ENCODE measurements at places on chromosomes 4 and X.

DNA sequence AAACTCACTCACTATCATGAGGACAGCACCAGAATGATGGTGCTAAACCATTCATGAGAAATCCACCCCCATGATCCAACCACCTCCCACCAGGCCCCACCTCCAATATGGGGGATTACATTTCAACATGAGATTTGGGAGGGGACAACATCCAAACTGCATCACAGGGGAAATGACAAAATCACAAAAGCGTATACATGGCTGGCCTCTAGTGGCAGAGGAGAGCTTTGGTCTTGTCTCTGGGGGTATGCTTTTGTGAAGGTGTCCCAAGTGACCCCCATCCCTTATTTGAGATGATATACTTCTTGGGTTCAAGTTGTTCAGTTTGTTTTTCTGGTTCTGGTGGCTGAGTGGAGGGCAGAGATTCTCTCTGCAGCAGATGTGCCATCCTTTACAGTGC lies 8.5 kb upstream of the SETD7 start:
- no peak for DNase-seq

DNA sequence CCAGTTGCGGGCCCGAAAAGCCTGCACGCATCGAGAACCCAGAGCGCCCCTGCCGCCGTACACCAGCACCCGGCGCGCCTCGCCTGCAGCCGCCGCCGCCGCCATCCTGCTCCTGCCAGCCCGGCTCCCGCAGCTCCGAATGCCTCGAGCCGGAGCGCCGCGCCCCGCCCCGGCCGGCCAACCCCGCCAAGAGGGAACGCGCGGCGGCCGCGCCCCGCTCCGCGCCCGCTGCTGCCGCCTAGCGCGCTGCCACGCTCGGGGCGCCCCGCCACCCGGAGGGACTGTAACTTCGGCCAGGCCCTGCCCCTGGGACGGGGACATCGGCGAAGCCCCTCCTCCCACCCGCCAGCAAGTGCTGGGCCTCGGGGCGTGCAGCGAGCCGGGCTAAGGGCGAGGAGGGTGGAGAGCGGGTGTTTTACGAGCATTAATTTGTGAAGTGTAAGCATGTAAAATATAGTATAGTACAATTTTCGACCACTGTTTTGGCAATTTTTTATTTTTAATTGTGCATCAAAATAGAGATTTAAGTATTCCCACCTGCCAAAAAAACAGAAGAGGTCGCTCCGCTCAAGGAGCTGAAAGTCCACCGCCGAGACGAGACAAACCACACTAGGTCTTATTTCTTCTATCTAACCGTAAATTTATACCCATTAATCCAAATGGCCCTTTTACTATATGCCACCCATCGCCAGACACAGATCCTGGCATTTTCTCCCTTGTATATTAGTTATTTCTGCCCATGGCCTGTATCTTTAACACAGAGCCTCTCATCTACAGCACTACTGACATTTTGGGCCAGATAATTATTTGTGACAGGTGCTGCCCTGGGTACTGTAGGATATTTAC lies at the start of gene QDPR:
TSS of gene QDPR (minus strand) at position 141 of the 846 bp plus-strand sequence. CDS start at position 105, 36 bp downstream.
- DNase-seq = peak; percentile 77

DNA sequence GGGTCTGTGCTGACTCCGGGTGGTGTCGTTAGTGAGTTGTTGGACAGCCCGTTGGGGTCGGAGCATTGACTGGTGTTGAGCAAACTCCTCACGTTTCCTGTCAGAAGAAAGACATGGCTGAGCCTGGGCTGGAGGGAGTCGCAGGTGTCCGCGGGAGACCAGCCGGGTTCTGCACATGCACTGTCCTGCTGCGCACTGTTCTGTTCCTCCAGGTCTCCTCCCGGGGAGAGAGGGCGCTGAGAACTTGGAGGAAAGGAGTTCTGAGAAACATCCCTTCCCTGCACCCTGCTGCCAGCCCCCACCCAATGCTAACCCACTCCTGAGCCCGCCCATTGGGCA lies 1.1 kb downstream of the ZNF141 start:
- no peak for DNase-seq

DNA sequence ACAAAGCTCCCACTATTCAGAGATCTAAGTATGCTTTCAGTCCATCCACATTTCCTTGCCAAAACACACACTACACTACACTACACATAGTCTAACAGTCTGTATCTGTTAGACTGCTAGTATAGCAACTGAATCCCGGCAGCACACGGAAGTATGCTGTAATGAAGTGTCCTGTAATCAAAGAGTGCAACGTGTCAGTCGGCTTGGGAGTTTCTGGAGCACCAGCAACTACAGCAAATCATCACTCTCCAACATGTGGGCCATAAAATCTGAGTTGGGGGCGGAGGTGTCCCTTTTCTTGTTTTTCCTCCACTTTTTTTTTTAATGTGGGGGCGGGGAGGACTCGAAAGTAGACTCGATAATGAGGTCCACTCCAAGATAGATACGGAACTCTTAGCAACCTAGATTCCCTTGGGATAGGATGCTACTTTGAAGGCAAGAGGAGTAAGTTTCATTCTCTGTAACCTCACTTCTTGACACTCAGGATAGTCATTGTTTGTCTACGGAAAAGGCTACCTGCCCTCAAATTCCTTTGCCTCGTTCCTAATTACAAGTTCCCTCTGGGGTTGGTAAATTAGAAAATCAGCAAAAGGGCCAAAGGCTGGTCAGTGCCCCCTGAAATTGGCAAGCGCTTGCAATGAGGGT lies 722 bp downstream of the SLC10A7 start:
- DNase-seq = peak; percentile 20

GRCh38 chrX:153921511-153922446 lies 4.3 kb downstream of the ARHGAP4 start:
- DNase-seq = no peak

DNA sequence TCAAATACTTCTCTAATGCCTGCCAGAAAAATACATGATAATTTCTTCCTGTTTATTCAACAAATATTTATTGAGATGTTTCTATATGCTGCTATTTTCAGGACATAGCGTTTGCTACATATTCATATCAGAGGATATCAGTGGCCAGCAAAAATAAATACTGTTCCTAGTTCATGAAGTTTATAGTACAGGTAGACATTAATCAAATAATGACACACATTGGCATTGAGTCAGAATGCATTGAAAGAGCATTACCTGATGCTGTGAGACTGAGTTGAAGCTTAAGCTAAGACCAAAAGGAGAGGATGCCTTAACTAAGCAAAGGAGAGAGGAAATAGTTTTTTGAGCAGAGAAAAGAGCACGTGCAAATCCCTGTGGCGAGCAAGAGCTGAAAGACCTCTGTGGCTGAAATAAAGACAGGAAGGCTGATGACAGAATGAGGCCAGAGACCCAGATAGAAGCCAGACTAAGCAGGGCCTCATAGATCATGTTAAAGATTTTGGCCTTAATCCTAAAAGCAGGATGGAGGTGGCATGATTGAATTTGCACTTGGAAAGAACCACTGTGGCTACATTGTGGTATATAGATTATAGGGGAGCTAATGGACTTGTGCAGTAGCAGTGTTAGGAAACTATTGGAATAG lies 36.2 kb downstream of the FAM241A start:
- no peak for DNase-seq

GRCh38 chr4:166293556-166293955 lies 420.5 kb downstream of the TLL1 start:
- no peak for DNase-seq

DNA sequence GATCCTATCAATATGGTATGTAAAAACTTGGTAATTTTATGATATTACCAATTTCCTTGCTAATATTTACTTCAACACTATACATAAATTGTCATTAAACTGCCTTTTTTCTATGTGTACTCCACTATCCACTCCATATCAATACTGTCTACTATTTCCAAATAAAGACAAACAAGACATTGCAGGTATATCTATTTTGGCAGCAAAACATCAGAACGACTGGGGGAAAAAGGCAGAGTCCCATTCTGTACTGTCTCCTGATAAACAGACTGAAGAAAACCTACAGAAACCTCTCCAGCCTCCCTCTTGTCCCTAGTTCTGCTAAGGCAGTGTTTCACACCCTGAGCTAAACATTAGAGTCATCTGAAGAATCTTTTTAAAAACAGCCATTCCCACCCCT lies 96.6 kb downstream of the ATRX start:
- no peak for DNase-seq

GRCh38 chr4:14862891-14863290 lies 139.4 kb upstream of the CPEB2 start:
- peak; percentile 8 for DNase-seq

GRCh38 chr4:86908251-86908657 lies 16.0 kb upstream of the C4orf36 start:
- DNase-seq = no peak

- DNase-seq = no peak
Measured at GRCh38 chr4:4720646-4721045, 138.8 kb upstream of the MSX1 start.

- peak; percentile 59 for DNase-seq
Measured at GRCh38 chrX:40108959-40109287, 11.2 kb upstream of the BCOR start.

GRCh38 chrX:137171626-137172025 lies 137.8 kb upstream of the GPR101 start:
- DNase-seq = no peak

- DNase-seq = no peak
Measured at GRCh38 chr4:184238072-184238745, 20.5 kb upstream of the ENPP6 start.

DNA sequence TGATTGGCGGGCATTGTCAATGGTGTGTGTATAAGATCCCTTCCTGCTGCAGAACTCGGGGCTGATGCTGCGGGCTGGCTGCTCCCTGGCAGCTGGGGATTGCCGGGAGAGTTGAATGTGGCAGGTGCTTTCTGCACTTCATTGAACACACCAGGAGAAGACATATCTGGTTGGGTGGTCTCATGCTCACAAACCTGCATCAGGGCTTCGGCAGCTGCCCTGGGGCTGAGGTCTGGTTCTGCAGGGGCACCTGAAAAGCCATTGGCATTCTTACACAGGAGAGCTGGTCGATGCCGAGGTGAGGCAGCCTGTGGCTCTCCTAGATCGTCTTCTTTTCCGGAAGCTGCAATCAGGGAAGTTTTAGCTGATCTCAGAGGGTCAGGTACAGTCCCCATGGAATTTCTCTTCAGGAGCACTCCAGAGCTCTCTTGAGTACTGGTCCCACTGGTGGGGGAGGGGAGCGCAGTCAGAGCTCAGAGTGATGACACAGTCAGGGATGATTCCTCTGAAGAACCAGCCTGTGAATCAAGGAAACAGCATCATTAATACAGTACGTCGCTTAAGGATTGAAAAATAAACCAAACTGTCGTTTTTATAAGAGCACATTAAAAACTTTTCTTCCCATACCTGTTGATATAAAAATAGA lies 57.8 kb downstream of the GPRIN3 start:
- peak; percentile 15 for DNase-seq

DNA sequence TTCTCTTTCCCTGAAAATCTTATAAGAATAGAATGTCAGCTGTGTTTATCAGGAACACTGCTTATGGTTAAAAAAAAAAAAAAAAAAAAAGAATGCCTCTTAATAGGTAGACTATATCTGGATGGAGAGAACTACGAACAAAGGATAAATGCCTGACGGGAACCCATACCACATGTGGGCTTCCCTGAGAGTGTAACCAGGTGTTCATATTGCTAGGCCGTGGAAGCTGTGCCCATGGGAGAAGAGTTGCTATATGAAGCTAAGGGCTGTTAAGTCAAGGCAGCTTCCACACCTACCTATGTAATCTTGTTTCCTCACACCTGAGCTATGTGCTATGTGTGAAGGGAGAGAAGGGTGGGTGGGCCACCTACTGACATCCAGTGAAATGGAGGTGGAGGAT lies 27.3 kb downstream of the TMEM184C start:
- no peak for DNase-seq

DNA sequence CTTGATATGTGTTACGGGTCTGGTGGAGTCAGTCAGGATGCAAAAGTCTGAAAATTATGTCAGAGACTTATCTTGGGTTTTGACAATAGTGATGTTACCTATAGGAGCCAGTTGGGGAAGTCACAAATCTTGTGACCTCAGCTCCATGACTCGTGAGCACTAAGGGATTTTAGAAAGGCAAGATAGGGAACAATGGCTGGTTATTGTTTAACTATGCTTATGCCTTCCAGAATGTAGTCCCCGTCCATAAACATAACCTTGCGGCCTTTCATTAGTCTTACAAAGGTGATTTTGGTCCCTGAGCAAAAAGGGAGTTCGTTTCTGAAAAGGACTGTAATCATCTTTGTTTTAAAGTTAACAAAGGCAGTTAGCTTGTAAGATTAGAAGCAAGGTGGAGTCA lies 23.9 kb upstream of the GATB start:
- no peak for DNase-seq

- DNase-seq = no peak
Measured at GRCh38 chrX:8726031-8726652, 5.8 kb downstream of the ANOS1 start.

DNA sequence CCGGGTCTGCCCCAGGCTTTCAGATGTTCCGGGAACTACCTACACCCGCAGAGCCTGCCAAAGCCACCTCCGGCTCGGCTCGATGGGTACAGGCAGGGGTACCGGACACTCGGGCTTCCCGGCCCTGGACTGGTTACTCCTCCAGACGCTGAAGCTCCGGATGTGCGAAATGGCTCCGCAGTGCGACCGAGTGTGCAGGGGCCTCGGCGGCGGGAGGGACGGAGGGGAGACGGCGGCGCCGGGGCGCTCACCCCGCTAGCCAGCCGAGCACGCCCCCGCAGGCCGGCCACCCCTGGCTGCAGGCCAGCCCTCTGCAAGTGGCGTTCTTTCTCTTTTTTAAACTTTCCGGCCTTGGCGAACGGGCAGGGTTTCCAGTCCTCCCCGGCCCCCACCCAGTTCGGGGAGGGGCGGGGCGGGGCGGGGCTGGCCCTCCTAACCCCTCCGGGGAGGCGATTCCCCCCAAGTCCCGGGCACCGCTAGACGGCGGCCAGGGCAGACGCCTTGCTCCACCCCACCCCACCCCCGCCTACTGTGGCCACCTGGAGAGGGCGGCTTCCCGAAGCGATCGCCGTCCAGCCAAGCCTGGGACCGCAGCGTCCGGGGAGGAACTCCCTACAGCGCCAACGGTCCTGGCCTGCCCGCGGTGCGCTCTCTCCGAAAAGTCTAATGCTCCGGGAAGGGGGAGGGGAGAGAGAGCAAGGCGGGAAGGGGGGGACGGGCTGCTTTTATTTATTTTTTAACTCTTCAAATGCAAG lies 7.5 kb downstream of the BCOR start:
- DNase-seq = no peak

GRCh38 chrX:153773741-153774575 lies 6.9 kb upstream of the SRPK3 start:
- DNase-seq = no peak

DNA sequence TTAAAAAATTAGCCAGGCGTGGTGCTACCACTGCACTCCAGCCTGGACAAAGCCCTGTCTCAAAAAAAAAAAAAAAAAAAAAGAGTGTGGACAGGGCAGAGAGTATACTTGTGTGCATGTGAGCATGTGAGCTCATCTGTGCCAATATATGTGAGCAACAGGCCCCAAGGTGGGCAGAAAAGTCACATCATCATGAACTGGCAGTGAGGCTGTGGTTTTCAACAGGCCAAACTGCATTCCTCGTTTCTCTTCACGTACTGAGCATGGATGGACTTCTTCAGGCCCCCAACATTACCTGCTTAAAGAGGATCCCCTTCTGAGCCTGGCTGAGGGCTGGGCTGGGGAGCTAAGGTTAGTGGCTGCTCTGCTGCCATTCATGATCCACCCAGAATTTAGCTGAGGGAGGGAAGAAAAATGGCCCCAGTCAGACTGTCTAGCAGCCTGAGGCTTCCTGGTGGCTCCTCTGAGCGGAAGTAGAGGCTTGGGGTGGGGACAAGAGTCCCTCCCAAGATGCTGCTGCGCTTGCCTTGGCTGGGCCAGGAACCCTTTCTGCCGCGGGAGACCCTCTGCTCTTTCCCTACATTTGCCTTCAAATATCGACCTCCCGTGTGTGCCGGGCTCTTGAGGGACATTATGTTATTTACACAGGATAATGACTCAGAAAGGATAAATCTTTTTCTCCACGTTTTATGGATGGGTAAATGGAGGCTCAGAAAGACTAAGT lies 55.0 kb downstream of the DIPK2B start:
- DNase-seq = no peak

All from cerebellum (tissue), 4 donors.